ENCODE measurements at places on chromosomes 6 and 20. TPM values are rescaled to one million over a fixed set of nuclear protein-coding genes. Genes with fewer than 3 reads are reported as not detected.

GRCh38 chr20:5160882-5161281 is 34.1 kb downstream of the CDS2 start:
- H3K4me3 ChIP-seq: no peak overlapping the region
- no peaks in the 10 kb centered on the region for H3K36me3 ChIP-seq
- peaks cover 14% of the 10 kb centered on the region for H3K4me1 ChIP-seq
- H3K27me3 ChIP-seq: no peaks in the 10 kb centered on the region
- DNase-seq: no peak
- H3K27ac ChIP-seq: no peak overlapping the region

GRCh38 chr6:7073821-7074525 is 33.8 kb upstream of the RREB1 start:
- H3K27ac ChIP-seq: no peak overlapping the region
- no peaks in the 10 kb centered on the region for H3K36me3 ChIP-seq
- H3K27me3 ChIP-seq: no peaks in the 10 kb centered on the region
- DNase-seq: no peak
- H3K4me3 ChIP-seq: no peak overlapping the region

- no peak overlapping the region for H3K4me3 ChIP-seq
- H3K36me3 ChIP-seq: no peaks in the 10 kb centered on the region
- H3K27ac ChIP-seq: no peak overlapping the region
- no peaks in the 10 kb centered on the region for H3K27me3 ChIP-seq
- peak; percentile 22 for DNase-seq
Measured at GRCh38 chr6:117829594-117830319, 77.3 kb upstream of the SLC35F1 start.

DNA sequence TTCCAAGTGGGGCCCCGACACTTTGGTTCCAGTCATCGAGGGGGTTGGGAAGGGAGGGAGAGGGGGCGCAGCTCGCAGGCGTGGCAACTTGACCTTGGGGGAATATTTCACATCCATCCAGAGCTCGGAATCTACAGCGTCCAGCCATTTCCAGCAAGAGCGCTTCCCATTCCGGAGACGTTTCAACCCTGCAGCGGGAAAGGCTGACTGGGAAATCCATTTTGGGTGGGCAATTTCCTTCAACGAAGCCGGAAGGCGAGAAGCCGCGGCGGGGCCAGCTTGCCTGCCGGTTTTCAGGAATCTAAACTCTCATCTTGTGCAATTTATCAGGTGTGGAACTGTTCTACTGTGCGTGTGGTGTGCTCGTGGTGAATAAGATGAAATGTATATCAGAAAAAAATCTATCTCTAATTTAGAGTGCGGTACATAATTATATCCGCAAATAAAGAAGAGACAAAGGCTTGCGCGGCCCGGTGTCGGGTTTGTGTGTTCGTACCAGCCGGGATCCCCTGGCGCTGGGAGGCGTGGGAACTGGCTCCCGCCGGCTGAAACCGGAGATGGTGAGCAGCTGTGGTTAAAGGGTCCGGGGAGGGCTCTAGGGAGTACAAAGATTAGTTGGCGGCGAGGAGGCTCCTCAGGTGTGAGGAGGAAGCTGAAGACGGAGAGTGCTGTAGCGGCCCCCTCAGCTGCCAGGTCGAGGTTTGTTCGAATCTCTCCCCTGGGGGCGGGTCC is 4.8 kb downstream of the SLC32A1 start:
- no peaks in the 10 kb centered on the region for H3K4me1 ChIP-seq
- H3K36me3 ChIP-seq: no peaks in the 10 kb centered on the region
- peaks cover 86% of the 10 kb centered on the region for H3K27me3 ChIP-seq
- no peak overlapping the region for H3K27ac ChIP-seq
- DNase-seq: no peak
- H3K4me3 ChIP-seq: no peak overlapping the region

- H3K4me1 ChIP-seq: no peaks in the 10 kb centered on the region
- no peaks in the 10 kb centered on the region for H3K36me3 ChIP-seq
- no peak overlapping the region for H3K27ac ChIP-seq
- no peaks in the 10 kb centered on the region for H3K27me3 ChIP-seq
- no peak overlapping the region for H3K4me3 ChIP-seq
Measured at GRCh38 chr6:100899202-100899601, 18.1 kb upstream of the ASCC3 start.

DNA sequence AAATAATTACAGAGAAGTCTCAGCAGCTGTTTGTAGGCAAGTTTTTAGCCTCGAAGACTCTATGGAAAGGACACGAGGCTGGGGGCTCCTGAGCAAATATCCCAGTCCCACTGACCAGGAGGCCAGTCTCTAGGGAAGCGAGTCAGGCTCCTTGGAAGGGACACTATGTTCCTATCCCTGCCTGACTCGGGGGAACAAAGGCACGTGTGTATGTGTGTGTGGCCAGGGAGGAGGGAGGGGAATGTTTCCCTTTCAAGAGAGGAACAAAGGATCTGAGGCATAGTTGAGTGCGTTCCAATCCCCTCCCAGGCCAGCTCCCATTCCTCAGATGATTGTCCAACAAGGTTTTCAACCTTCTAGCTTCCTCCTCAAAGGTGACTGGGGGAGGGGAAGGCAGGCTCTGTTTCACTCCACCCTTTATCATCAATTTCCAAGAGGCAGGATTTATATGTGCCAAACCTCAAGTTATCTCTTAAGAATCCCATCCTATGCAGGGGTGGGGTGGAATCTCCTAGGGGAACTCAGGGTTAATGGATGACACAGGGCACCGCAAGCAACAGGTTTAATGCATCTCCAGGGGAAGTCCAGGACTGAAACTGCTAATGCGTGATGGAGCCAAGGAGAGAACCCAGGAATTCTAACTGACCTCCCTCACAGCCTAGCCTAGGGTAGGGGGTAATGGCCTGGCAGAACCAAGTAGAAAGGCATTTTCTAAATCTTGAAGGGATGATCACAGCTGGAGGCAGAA is 9.9 kb downstream of the BCL2L1 start:
- no peaks in the 10 kb centered on the region for H3K27me3 ChIP-seq
- H3K4me3 ChIP-seq: peak overlapping the region; percentile 42
- H3K4me1 ChIP-seq: peaks cover 42% of the 10 kb centered on the region
- peak overlapping the region; percentile 97 for H3K27ac ChIP-seq
- H3K36me3 ChIP-seq: peaks cover 10% of the 10 kb centered on the region

DNA sequence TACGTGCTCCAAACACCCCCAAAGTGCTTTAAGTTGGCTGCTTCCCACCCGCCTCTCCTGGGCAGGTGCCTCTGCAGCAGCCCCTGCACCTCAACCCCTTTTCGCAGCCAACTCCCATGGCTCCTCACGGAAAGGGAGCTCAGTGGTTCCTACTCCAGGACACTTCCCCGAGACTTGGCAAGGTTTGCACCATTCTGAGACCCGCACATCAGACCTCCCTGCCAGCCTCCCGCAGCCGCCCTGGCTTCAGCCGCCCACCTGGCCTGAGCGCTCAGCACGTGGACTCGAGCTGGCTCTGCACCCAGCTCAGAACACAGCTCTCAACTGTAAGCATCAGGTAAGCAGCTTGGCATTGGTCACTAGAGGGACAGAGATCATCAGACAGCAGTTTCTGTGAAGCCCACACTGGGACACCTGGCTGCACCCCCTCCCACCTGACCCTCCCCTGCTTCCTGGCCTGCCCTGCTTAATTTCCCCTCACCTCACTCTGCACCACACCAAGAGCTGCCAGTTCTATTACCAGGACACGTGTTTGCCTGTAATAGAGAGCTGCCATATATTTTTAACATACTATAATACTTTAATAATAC is 28.5 kb downstream of the GMDS start:
- H3K27me3 ChIP-seq: no peaks in the 10 kb centered on the region
- H3K4me1 ChIP-seq: no peaks in the 10 kb centered on the region
- H3K4me3 ChIP-seq: no peak overlapping the region
- DNase-seq: no peak

DNA sequence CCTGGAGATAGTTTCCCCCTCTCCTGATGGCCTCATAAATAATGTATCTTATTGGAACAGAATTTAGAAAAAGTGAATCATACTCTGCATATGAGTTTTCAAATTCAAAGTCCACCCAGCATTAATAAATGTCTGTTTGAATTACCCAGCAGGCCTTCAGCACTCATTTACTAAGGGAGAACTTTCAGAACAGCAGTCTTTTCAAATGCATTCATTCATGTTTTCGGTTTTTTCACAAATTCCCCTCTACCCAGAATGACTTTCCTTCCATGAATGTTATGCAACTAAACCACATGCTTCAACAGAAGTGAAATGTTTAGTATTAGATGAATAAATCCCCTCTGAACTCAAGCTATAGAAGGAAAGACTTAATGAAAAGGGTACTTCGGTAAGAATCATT is 92.4 kb downstream of the RTN4IP1 start:
- no peaks in the 10 kb centered on the region for H3K36me3 ChIP-seq
- no peaks in the 10 kb centered on the region for H3K27me3 ChIP-seq
- H3K4me3 ChIP-seq: no peak overlapping the region
- no peak overlapping the region for H3K27ac ChIP-seq
- H3K4me1 ChIP-seq: no peaks in the 10 kb centered on the region

GRCh38 chr6:147704691-147705090 is 196.2 kb downstream of the SAMD5 start:
- H3K4me3 ChIP-seq: no peak overlapping the region
- no peaks in the 10 kb centered on the region for H3K36me3 ChIP-seq
- no peaks in the 10 kb centered on the region for H3K27me3 ChIP-seq
- DNase-seq: no peak
- no peak overlapping the region for H3K27ac ChIP-seq
- peaks cover 3% of the 10 kb centered on the region for H3K4me1 ChIP-seq

DNA sequence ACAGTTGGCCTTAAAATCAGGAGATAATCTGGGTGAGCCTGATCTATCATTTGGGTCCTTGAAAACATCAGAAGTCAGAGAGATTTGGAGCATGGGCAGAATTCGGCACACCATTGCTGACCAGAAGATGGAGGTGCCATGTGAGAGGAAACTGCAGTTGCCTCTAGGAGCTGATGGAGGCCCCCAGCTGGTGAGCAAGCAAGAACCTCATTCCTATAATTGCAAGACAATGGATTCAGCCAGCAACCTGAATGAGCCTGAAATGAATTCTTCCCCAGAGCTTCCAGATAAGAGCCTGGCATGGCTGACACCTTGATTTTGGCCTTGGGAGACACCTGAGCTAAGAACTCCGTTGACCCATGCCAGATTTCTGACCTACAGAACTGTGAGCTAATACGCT is 76.3 kb upstream of the FYN start:
- no peak overlapping the region for H3K4me3 ChIP-seq
- peaks cover 2% of the 10 kb centered on the region for H3K27me3 ChIP-seq
- no peaks in the 10 kb centered on the region for H3K36me3 ChIP-seq
- no peak for DNase-seq
- peaks cover 2% of the 10 kb centered on the region for H3K4me1 ChIP-seq
- H3K27ac ChIP-seq: no peak overlapping the region

DNA sequence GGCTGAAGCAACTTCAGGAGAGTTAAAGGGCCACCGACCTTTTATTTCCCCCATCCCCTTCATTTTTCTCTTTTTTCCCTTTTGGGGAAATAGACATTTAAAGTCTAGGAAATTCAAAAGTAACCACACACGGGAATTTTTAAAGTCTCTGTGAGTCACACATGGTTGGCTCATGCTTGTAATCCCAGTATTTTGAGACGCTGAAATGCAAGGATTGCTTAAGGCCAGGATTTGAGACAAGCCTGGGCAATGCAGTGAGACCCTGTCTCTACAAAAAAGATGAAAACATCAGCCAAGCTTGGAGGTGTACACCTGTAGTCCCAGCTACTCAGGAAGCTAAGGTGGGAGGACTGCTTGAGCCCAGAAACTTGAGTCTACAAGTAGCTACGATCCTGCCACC is 34.2 kb downstream of the KATNA1 start:
- H3K4me3 ChIP-seq: no peak overlapping the region
- H3K4me1 ChIP-seq: no peaks in the 10 kb centered on the region
- H3K27ac ChIP-seq: no peak overlapping the region
- DNase-seq: peak; percentile 17
- H3K36me3 ChIP-seq: no peaks in the 10 kb centered on the region

- no peak overlapping the region for H3K27ac ChIP-seq
- no peak overlapping the region for H3K4me3 ChIP-seq
- no peaks in the 10 kb centered on the region for H3K4me1 ChIP-seq
- no peaks in the 10 kb centered on the region for H3K27me3 ChIP-seq
Measured at GRCh38 chr6:43953256-43953655, 174.0 kb downstream of the MRPL14 start.

DNA sequence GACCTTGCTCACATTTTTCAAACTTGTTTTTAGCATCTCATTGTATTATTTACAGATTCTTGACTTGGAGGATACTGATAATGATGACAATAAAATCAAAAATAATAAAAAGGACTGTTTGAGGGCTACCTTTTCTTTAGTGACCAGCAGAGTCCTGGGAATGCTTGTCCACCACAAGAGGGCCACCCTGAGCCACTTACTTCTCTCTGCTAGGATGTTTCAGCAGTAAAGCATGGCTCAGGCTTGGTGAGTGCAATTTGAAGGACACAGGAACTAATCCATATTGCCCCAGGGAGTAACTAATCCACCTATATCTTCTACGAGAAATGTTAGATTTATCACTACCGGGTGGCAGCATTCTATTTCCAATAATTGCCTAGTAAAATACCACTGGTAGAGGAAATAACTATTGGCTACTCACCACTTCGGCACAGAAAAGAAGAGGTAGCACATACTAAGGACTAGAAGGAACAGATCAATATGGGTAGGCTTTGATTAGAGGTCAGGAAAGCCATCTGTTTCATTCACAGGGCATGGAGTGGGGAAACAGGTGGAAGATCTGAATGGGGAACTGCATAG is 5.8 kb upstream of the KIAA0408 start:
- DNase-seq: peak; percentile 68
- H3K4me1 ChIP-seq: peaks cover 7% of the 10 kb centered on the region
- H3K27ac ChIP-seq: no peak overlapping the region
- no peak overlapping the region for H3K4me3 ChIP-seq
- H3K27me3 ChIP-seq: no peaks in the 10 kb centered on the region

DNA sequence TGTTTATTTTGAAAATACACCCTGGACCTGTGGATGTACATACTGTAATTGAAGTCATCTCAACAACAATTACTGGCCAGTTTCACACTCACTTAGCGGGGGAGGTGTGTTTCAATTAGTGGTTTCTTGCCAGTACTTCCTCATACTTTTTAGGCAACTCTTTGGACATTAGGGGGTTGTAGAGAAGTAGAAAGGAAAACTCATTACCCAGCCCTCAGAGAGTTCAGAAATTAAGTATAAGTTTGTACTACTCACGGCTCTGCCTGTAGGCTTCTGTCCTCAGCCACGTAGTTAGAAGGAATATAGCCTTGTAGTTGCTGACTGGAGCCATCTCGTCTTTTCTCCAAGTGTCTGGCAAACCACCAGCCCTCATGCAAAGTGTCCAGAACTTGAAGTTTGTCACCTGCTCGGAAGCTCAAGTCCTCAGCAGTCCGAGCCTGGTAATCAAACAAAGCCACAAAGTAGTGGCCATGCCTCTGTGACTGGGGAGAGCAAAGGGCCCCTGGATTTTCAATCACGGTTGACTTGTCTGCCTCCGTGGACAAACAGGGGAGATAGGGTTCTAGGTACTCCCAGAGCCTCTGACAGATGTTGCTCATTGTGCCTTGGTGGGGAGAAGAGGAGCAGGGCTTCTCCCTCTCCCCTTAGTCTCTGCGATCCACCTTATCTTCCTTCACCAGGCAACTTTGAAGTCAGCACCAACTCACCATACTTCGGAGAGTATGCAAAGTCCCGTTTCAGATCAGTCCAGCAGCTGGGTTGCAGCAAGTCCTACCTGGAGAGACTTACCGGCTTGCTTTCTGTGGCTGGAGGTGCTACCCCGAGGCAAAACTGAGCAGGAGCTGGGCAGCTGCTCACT is 749 bp downstream of the FRK start:
- H3K4me1 ChIP-seq: no peaks in the 10 kb centered on the region
- DNase-seq: peak; percentile 11
- H3K27me3 ChIP-seq: no peaks in the 10 kb centered on the region
- H3K4me3 ChIP-seq: peak overlapping the region; percentile 64

TMEM151B gene
- not detected for polyA plus RNA-seq

GLP1R gene
- not detected for polyA plus RNA-seq

DLL1 gene
- 0.69 TPM for polyA plus RNA-seq

DSN1 gene
- polyA plus RNA-seq: 24.0 TPM

MUC22 gene
- not detected for polyA plus RNA-seq

CRYBG1 gene
- 4.3 TPM for polyA plus RNA-seq

NRSN1 gene
- not detected for polyA plus RNA-seq

STMND1 gene
- 0.06 TPM for polyA plus RNA-seq

Data from fibroblast of lung (primary cell).